ENCODE measurements at places on chromosomes 7 and 10.

DNA sequence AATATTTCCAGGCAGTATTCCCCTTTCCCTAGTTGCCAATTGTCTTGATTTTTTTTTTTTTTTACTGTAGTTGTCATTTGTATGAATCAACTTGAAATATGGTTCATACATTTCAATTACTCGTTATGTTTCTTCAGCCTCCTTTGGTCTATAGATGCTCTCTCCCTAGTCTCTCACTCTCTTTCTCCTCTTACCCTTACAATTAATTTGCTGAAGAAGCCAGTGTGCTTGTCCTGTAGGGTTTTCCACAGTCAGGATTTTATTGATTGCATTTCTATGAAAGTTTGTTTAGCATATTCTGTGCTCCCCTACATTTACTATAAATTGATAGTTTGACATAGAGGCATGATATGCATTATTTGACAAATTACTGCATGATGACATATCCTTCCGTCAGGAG, 112.0 kb upstream of the PRKCQ start:
- no peak for DNase-seq

DNA sequence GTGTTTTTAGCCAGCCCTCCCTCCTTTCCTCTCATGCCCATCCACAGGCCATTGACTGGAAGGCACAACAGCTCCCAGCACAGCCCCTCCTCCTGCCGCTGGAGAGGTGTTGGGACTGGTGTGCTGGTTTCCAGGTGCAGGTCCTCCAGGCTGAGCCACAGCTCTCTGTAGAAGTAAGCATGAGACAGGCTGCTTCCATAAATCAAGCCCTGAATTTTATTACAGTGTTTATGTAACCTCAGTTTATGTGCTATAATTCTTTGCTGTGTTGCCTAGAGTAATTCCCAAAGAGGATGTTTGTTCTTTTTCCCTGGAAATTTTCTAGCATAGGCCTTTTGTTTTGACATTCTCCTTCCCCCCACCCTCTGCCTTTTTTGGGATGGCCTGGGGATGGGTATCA, 445.8 kb downstream of the AUTS2 start:
- DNase-seq, result no peak

GRCh38 chr7:100568896-100569844, 4.5 kb downstream of the SAP25 start:
- peak; percentile 92 for DNase-seq

DNA sequence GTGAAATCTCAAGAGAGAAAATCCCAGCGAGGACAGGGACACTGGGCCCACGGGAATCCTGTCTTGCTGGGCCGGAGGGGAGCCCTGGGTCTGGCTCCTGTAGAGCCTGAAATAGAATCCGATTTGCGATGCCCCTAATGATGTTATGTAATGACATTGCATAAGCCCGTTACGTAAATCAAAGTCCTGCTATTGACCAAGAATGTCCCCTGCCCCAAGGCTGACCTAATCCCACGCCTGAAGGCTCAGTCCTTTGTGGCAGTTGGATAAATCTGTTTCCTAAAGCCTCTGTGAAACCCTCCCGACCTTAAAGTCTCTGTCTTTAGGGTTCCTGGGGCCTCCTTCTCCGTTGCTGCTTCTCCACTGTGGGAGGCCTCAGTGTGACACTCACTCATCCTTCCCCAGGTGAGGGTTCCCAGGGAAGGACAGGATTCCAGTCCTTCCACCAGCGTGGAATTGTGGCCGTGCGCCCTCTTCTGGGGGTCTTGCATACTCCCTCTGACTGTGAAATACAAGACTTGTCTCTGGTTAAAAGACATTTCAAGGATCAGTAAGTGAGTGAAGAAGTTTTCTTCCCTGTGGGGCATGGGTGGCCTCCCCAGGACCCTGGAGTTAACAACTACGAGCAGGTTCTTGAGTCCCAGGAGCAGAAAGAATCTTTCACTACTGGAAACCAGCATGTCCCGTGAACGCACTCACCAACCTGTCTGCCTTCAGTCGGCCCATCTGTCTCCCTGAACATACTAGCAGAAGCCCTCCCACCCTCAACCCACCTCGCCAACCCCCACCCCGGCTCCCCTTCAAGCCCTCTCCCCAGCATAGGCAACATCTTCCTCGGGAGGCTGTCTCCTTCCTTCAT, 19.8 kb downstream of the ZNF467 start:
- DNase-seq, result no peak

DNA sequence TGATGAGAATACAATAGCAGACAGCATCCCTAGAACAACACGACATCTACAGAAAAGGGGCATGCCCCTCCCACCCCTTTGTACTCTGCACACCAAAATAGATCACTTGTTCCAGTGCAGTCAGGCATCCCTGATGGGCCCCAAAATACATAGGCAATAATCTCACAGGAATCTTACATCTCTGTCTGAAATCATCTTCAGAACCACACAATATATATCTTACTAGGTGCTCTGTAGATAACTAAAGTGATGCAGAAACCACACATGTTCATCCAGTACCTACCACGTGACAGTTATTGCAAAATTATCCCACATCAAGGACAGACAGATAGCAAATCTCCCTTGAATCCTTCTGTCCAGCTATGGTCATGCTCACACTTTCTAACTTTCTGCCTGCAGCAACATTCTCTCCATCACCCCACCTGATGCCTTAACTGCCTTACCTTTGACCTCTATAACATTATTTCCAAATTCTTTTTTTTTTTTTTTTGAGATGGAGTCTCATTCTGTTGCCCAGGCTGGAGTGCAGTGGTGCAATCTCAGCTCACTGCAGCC, 30.7 kb downstream of the ST8SIA6 start:
- no peak for DNase-seq

- DNase-seq, result no peak
Measured at GRCh38 chr7:36802459-36803135, 78.3 kb upstream of the AOAH start.

DNA sequence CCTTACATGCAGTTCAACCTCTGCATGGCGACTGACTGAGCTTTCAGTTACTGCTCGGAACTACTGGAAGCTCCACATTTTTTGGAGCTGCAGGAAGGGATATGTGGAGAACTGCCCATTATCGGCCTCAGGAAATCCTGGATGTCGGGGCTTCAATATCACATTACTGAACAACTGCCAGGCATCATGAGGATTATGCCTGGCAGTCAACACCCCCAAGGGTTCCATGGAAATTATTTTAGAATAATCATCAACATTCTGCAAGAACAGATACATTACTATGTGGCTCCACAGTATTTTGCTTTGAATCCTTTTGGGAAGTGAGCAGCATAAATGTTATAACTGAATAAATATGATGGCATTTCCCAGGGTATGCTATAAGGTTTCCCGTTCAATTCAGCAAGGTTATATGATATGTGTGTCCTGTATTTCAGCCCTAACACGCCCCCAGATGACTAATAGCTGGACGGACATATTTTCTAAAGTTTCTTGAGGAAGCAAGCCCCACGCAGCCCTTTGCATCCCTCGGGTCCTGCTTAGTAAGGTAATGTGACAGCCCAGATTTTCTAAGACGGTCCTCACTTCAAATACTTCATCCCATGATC, 53.0 kb upstream of the OPALIN start:
- no peak for DNase-seq

DNA sequence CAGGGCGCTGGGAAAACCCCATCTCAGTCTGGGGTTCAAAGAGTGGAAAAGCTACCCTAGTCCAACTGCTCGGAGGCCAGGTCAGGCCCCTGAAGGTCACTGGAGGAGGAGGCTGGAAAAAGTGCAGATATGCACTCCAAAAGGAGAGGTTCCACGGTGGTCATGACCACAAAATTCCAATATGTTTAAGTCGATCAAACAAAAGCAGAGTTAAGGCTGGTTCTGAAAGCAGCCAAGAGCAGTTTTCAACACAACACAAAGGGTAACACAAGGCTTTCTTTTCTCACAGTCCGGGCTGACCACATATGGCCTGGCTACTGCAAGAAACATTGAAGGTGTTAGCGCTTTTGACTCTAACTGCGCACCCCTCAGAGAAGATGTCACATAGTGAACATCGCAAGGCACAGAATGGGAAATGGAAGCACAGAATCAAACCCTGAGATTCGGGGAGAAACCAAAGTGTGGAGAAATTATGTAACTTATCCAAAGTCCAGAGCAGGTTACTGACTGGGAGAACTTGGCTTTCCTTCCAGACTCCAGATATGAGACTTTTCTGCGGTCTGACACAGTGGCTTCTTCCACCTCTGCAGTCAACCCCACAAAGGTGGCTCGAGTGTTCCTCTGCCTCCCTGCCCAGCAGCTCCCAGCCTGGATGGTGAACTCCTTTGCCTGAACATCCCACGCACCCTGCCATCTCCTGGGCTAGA, 1.3 kb upstream of the GRB10 start:
- DNase-seq, result no peak

DNA sequence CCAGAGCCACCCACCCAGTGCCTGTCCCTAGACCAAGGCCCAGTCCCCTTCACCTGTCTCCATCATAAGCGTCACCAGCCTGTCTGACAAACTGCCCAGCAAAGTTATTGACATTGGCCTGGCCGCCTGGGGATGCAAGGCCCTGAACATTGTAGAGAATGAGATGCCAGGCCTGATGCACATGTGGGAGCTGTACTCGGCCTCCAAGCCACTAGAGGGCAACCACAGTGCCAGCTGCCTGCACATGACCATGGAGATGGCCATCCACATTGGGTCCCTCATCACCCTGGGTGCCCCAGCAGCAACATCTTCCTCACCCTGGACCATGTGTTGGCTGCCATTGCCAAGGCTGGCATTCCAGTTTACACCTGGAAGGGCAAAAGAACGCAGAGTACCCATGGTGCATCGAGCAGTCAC, 63.7 kb upstream of the ANTXRL start:
- peak; percentile 31 for DNase-seq

Measured in NB4 (cell line).